ENCODE measurements at places on chromosomes 16 and 17. TPM values are rescaled to one million over a fixed set of nuclear protein-coding genes. Genes with fewer than 3 reads are reported as not detected.

DNA sequence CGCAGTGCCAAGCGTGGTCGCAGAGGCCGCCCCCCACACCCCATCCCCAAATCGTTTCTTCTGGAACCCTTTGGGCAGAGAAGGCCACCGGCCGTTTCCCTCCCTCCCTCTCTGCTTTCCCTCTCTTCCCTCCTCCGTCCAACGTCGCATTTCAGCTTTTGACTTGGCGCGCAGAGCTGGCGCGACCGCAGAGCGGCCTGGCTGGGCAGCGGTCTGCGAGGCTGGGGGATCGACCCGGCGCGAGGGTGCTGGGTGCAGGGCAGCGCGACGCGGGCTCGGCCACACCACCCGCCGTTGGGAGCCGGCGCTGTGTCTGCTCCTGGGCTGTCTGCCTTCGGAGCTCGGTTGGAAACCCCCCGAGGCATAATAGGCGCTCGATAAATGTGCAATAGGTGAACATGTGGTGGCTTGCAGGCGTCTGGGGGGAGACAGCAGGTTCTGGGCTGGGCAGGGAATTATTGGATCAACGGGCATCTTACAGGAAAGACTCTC lies 2.8 kb upstream of the NTN3 start:
- DNase-seq = no peak

- DNase-seq = no peak
These were observed 26.0 kb downstream of the CEP131 start for GRCh38 chr17:81196505-81197408.

SLC12A3 gene
- not detected for total RNA-seq

RAB40C gene
- 38.5 TPM for total RNA-seq

MMP2 gene
- total RNA-seq = 101 TPM

GRCh38 chr17:70329721-70330120 lies 160.4 kb downstream of the KCNJ2 start:
- no peak for DNase-seq

- DNase-seq = no peak
These were observed 18.8 kb upstream of the MYOCD start for GRCh38 chr17:12646761-12647422.

KCNJ2 gene
- total RNA-seq = 7.4 TPM

- no peak for DNase-seq
These were observed 27.4 kb downstream of the DRC3 start for GRCh38 chr17:18000030-18000408.

All from colonic mucosa (tissue), 4 donors.